ENCODE measurements at places on chromosomes 7 and 10. TPM values are rescaled to one million over a fixed set of nuclear protein-coding genes. Genes with fewer than 3 reads are reported as not detected.

PAX2 gene
- total RNA-seq, result not detected

NKX6-2 gene
- not detected for total RNA-seq

PPP1R3C gene
- total RNA-seq, result 22.9 TPM

WAPL gene
- total RNA-seq, result 50.6 TPM

NEUROD6 gene
- total RNA-seq, result 325 TPM

ERVW-1 gene
- not detected for total RNA-seq

CABCOCO1 gene
- 4.2 TPM for total RNA-seq

CALHM3 gene
- total RNA-seq, result not detected

ABCB1 gene
- total RNA-seq, result 7.4 TPM

PYROXD2 gene
- 0.98 TPM for total RNA-seq
